ENCODE measurements at places on chromosomes 3 and 15. TPM values are rescaled to one million over a fixed set of nuclear protein-coding genes. Genes with fewer than 3 reads are reported as not detected.

GRCh38 chr15:48332642-48333034 lies 1.4 kb downstream of the DUT start:
- DNase-seq: no peak

Gene NLGN1
- not detected for polyA plus RNA-seq

GRCh38 chr15:23860290-23861245 lies 173.5 kb upstream of the NDN start:
- DNase-seq: no peak

Gene AHSG
- not detected for polyA plus RNA-seq

GRCh38 chr3:112761062-112761638 lies 85.5 kb downstream of the CD200R1L start:
- no peak for DNase-seq
